SHP77 (cell line): ENCODE measurements at places on chromosomes 12 and 14.

GRCh38 chr12:124222368-124223245 is 72.3 kb upstream of the RFLNA start:
- no peak for DNase-seq

DNA sequence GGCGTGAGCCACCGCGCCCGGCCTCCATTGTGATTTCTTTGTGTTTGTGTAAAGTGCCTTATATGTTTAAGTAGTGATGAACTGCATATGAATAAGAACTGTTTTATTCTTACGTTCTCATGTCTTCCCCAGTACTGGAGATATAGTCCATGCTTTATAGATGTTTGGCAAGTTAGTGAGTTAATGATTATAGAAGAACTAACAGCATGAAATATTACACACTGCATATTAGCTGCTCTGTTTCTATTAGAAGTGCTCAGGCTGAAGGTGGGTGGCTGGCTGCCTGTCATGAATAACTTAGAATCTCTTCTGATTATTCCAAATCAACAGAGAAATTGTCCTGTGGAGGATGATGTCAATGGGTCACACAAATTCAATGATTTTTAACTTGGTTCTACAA is 709.4 kb downstream of the GALC start:
- DNase-seq = no peak

- no peak for DNase-seq
These were observed 231.2 kb upstream of the DCN start for GRCh38 chr12:91413581-91414546.

DNA sequence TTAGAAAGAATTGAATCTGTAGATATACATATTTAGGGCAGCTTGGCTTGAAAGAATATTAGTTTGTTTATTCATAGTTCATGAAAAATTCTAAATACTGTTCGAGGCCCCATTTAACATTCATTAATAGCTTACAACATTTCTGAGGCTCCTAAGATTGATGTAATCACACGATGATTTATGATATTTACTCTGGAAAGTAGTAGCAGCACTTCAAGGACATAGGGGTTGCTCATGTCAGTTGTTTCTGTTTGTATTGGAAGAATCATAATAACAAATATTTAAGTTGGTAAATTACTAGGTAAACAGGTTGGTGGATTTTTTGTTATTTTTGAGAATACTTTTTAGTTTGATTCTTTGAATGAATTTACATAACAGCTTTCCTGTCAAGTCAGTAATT is 30.4 kb downstream of the CAND1 start:
- no peak for DNase-seq

- no peak for DNase-seq
These were observed 63.0 kb downstream of the CCDC60 start for GRCh38 chr12:119397540-119397939.

DNA sequence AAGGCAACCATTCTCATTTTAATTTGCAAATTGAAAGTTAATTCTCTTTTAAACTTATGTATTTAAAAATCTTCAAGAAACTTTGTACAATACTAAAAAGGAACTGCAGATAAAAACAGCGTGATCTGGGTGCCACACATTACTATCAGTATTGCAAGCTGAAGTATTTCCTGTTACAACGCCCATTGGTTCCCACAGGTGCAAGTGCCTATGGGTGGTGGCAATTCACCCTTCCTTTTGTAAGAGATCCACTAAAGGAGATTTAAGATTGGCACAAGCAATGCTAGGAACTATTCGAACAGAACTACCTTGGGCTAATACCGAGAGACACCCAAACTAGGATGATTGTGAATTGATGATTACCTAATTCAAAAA is 13.2 kb downstream of the TAOK3 start:
- DNase-seq = no peak

DNA sequence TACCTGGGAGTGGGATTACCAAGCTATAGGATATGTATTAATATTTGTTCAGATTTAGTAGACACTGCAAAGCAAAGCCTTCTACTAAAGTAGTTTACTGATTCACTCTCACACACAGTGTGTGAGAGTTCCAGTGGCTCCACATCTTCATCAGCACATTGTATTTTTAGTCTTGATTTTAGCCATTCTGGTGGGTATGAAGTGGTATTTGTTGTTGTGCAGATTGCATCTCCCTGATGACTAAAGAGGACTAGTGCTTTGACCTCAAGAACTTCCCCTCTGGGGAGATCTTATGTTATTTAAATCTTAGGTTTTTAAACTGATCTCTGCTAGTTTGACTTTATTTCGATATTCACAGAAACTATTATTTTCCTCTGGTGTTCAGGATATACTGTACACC is 479.7 kb upstream of the RGS6 start:
- no peak for DNase-seq

GRCh38 chr14:72332046-72332445 is 399.8 kb downstream of the RGS6 start:
- DNase-seq = no peak

GRCh38 chr14:72917094-72917802 is 9.0 kb upstream of the DCAF4 start:
- no peak for DNase-seq

DNA sequence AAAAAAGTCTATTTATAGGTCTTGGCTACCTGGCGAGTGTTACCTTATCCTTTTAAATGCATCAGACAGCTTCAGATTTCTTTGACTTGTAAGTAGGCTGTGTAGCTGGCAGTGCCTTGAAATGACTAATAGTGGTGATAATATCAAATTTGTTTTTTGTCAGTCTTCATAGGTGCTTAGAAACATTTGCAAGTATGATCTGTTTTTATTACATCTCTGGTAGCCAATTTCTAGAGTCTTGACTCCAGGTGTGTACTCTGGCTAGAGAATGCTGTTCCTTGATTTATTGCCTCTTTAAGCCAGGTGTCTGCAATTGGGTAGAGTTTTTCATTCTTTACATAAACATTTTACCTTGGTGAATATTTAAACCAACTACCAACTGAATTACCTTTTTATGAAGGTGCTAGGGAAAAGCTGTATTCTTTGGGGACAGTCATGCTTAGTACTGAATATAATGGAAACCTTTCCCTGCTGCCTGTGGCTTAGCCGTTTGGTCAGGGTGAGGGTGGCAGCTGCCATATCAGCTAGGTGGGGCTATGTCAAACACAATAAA is 32.6 kb downstream of the MLXIP start:
- no peak for DNase-seq

DNA sequence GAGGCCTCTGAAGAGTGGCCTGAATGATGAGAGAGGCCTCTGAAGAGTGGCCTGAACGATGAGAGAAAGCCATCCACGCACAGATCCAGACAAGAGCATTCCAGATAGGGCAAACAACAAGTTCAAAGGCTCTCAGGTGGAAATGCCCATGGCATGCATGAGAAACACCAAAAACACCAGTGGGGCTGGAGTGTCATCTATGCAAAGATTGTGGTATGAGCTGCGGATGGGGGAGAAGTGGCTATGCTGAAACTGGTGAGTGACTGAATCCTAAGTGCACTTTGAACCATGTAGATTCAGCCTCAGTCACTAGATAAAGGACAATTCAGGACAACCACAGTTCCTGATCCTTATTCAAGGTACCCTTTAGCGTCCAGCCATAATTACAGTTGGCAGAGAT is 79.4 kb upstream of the GZMB start:
- no peak for DNase-seq

GRCh38 chr14:89418452-89418851 is 1.4 kb upstream of the FOXN3 start:
- no peak for DNase-seq

- DNase-seq = no peak
These were observed 6.0 kb downstream of the PLD4 start for GRCh38 chr14:104930526-104931303.

DNA sequence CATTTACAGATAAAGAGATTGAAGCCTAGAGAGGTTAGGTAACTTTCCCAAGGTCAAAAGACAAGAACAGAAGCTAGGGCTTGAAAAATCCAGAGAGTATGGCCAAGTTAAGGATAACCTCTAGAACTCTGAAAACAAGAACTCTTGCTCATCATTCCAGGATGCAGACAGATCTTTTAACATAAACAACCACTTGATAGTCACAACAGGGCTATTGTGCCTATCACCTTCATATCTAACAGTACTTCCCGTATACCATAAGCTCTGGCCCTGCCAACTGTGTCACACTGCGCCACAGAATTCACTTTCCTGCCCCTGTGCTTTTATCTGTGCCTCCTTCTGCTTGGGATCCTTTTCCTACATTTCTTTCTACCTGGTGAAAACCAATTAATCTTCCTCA is 18.2 kb downstream of the ERP29 start:
- no peak for DNase-seq

DNA sequence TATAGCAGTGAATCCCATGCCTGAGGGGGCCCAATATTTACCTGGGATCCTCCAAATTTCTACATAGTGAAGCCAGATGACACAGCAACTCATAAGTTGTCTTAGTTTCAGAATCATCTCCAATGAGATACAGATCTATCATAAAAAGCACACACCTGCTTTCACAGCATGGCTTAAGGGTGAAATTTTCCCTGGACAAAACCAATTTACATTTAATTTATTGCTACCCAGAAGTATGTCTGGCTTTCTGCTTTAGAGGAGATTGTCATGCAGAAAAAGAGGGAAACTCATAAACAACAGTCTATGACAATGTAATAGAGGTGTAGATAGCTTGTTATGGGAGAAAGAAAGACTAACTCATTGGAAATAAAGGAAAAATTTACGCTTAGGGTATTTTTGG is 113.0 kb downstream of the MGAT4C start:
- DNase-seq = no peak

DNA sequence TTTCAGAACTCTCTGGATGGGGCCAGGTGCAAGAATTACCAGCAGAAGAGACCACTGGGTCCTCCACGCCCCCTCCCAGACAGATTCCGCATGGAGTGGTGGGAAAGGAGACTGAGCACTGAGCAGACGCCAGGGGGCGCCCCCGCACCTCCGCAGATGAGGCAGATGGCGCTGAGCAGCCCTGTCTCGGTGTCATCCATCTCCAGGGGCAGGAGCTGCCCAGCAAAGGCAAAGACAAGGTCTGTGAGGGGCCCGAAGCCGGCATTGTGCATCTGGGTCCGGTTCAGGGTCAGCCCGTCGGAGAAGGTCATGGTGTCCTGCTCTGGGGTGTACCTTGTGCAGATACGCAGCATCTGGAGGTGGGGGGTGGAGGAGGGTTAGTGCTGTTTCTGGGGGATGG is 6.3 kb upstream of the ITGB7 start:
- DNase-seq = peak; percentile 85

- no peak for DNase-seq
These were observed 50.6 kb downstream of the WDHD1 start for GRCh38 chr14:54976316-54976715.

- no peak for DNase-seq
These were observed 24.1 kb downstream of the TRPV4 start for GRCh38 chr12:109808876-109809646.

GRCh38 chr14:75794615-75795038 is 133.6 kb downstream of the TTLL5 start:
- DNase-seq = peak; percentile 28
